Skin of body (tissue), 3 donors: ENCODE measurements at places on chromosomes 3 and 15. TPM values are rescaled to one million over a fixed set of nuclear protein-coding genes. Genes with fewer than 3 reads are reported as not detected.

- DNase-seq: no peak
These were observed 55.8 kb downstream of the TBC1D5 start for GRCh38 chr3:17686613-17687012.

MME gene
- 55.5 TPM for total RNA-seq

TERB2 gene
- total RNA-seq: not detected

- DNase-seq: no peak
These were observed 218.7 kb downstream of the KCNMB2 start for GRCh38 chr3:178754852-178755510.

CMTM8 gene
- total RNA-seq: 2.8 TPM

GRCh38 chr15:65791335-65792137 is 557 bp downstream of the DENND4A start:
- DNase-seq: no peak

GRCh38 chr15:86610038-86610437 is 530.4 kb downstream of the AGBL1 start:
- no peak for DNase-seq

LHFPL4 gene
- total RNA-seq: not detected

DNA sequence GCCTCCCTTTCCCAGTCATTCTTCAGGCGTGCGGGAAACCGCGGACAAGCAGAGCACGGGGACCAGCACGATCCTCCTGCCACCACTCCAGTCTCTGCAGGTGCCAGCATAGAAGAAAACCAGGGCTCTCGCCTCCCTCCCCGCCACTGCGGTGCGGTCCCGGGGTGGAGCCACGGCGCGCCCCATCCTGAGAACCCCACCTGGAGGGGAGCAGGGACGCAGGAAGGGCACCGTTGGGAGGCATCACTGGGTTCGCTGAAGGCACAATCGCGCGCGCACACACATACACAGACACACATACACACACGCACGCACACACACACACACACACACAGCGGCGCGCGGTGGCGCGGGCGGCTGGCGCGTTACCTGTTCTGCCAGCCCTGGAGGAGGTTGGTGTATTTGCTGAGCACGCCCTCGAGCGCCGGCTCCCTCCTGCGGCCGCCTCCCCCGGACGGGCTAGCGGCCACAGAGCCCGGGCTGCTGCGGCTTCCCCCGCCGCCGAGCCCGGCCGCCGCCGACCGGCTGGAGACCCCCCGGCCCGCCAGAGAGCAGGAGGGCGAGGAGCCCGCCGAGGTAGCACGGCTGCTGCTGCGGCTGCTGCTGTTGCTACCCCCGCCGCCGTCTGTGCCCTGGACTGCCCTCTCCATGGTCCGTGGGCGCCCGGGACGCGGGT is 394 bp downstream of the OSBPL10 start:
- DNase-seq: no peak

CTDSPL gene
- total RNA-seq: 39.3 TPM

GRCh38 chr3:22612927-22613326 is 590.2 kb upstream of the UBE2E2 start:
- DNase-seq: no peak

DNA sequence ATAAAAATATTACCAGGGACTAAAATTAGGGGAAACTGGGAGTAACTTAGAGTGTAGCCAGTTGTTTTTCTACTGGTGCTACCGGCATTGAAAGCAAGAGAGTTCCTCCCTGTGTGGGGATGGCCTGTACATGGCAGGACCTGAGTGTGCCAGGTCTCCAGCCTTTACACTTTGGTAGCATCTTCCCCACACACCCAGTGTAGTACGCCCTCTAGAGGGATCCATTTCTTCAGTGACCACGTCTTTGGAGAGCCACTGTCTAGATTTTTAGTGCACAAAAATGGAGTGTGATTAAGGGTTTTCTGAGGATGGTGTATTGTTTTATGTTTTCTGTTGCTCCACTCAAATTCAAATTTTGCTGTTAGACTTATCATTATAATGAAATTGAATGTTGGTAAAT is 507.0 kb upstream of the TPRG1 start:
- no peak for DNase-seq

- no peak for DNase-seq
These were observed 74.7 kb downstream of the SPATA16 start for GRCh38 chr3:173066044-173067004.

CCR1 gene
- 3.2 TPM for total RNA-seq

- DNase-seq: no peak
These were observed 548.8 kb upstream of the MDFIC2 start for GRCh38 chr3:70861234-70861633.

HRG gene
- not detected for total RNA-seq
